SW 1271 (cell line): ENCODE measurements at places on chromosomes 2 and 18.

DNA sequence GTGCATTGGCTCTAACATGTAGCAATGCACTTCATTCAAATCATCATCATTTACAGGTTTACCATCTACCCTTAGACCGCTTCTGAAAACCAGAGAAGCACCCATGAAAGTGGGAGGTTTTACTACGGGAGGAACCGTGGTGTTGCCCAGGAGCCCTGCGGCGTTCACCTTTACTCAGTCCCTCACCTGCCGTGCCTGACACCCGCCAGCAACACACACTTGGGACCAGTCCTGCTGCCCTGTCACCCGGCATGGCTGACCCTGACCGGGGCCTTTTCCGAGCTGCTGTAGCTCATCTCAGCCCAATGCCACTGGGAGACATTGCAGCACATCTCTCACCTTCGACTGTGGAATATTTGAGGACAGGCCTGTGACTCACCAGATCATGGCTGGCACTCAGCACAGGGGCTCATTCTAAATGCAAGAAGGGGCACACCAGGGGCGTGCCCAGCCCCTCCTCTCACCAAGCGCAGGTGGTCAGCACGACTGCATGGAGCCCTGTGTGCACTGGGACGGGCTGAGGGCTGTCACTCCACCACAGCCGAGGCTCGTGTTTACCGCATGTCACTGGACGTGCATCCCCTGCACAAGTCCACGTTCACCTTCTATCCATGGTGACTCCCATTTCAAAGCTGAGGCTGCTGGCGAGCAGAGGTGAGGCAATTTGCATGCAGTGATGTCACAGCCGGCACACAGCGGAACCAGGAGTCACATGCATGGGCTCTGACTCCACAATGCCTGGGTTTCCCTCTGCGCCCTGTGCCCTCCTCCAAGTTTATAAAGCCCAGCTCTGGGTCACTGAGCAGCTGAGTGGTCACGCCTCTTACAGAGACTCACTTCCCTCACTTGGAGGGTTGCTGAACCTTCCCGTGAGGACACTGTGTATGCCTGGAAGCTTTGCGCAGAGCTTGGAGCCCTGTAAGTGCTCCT, 76.7 kb upstream of the SNTG2 start:
- no peak for DNase-seq

DNA sequence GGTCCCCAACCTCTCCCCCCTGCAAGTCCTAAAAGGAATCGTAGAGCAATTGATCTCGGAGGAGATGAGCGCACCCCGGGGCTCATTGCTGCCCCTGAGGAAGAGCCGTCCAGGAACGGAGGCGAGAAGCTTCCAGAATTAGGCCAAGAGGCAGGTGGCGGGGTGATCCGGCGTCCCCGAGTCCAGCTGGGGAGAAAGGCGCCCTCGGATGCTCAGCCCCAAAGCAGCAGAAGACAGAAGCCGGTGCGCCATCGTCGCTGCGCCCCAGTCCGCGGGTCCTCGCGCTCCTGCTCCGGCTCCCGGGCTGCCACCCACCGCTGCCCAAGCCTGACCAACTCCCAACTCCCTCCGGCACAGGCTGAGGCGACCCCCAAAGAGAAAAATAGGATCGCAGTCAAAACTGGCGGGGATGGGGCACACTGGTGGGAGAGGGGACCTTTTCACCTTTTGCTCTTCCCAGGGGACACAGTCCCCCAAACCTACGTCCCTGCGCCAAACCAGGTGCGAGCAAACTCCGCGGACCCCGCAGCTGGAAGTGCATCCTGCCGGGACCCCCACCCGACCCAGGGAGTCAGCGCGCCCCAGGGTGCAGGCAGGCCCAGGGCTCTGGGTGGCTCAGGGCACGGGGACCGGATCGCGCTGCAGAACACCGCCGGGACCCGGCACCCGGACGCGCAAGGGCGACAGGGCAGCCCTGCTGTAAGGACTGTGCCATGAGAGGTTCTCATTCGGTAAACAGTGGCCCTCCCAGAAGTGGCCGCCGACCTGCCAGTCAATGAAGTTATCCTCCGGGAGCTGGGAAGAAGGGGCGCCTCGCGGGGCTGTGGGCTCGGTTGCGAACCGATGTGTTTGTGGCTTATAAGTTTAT, 8.4 kb upstream of the MEIS1 start:
- no peak for DNase-seq

DNA sequence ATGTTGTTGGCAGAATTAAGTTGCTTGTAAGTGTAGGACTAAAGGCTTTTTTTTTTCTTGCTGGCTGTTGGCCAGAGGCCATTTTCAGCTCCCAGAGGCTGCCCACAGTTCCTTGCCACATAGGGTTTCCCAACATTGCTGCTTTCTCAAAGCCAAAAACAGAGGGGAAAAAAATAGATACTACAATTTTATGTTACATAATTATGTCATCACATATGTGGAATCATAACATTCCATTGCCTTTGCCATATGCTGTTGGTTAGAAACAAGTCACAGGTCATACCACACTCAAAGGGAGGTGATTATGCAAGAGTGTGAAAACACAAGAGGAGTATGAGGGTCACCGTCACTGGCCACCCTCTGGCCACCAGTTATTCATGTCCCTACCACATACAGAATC, 154.5 kb downstream of the RTN4 start:
- DNase-seq: no peak

DNA sequence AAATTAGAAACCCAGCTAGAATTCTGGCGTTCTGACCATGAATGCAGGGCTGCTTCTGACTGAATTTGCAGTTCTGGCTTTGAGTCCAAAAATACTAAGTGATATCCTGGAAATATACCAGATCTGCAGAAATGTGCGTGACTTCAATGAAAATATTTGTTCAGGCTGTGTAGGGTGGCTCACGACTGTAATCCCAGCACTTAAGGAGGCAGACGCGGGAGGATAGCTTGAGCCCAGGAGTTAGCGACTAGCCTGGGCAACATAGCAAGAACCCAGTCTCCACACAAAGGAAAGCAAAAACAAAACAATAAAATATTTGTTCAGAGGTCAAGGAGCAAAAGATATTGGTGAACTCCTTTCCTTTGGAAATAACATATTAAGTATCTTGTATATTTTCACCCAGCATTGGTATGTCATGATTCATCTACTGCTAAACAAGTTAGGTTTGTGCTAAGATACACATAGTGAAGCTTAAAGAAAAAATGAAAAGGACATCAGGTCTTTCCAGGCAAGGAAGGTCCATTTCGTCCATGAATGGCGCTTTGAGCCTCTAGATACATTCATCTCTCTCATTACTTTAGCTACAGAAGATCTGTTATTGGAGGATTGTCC, 239.2 kb downstream of the CMPK2 start:
- no peak for DNase-seq

GRCh38 chr2:239374896-239375277, 25.9 kb downstream of the HDAC4 start:
- no peak for DNase-seq

DNA sequence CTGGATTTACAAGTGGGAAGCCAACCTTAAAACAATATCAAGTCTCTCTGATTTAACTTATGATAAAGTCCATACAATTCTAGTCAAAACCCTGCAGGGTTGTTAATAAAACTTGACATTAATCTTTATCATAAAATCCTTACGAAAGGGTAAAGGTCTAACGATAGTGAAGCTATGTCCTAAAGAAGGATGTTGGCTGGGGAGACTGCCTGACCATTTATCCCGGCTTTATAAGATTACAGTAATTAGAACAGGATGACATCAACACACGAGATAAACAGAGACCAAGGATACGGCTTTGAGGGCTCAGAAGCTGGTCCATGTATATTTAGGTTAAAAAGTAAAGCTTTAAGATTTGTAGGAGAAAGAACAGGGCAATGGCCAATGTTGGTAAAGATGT, 189.0 kb upstream of the COPS8 start:
- no peak for DNase-seq

GRCh38 chr2:196291426-196291825, 120.0 kb upstream of the STK17B start:
- DNase-seq: no peak

GRCh38 chr2:144224472-144224871, 295.4 kb downstream of the ZEB2 start:
- no peak for DNase-seq
